ENCODE measurements at places on chromosomes 5 and 9.
A peak's percentile ranks its signal among the peaks of the same experiment; 100 is the strongest.

- DNase-seq, result no peak
Measured at GRCh38 chr5:58925627-58926540, 343.0 kb downstream of the RAB3C start.

- no peak for DNase-seq
Measured at GRCh38 chr9:68648971-68649370, 56.1 kb upstream of the PIP5K1B start.

DNA sequence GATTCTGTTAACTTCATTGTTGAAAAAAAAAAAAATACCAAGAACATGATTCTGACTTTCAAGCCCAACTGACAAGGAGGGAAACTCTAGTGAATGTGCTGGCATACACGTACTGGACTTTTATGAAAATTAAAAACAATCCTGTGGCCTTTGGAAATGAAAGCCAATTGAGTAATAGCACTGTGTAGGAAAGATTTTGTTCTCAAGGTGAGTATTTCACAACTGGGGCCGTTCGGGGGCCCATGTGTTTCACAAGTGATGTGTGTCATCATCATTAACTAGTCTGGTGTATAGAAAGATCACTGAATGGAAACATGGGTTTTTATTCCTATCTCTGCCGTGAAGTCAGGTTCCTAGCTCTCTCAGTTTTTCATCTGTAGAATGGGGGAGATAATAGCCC is 605.0 kb upstream of the CLINT1 start:
- no peak for DNase-seq

- no peak for DNase-seq
Measured at GRCh38 chr5:55364537-55365055, 56.8 kb downstream of the MTREX start.

- DNase-seq, result no peak
Measured at GRCh38 chr5:134917070-134917815, 12.3 kb downstream of the PCBD2 start.

DNA sequence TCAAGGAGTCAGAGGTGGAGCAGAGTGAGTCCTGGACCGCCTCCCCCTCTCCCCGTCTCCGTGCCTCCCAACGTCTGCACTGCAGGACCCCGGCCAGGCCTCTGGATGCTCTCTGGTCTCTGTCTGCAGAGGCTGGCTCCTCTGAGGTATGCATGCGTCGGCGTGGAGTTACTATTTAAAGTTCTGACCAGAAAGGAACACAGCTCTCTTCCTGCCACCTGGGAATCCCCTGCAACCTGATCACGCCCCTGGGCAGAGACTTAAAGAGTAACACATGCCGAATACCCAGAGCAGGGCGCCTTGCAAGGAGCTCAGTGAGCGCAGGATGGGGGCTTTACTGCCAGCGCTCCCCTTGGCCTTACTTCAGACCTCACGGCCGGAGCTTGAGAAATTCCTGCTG is 16.0 kb downstream of the ANXA6 start:
- peak; percentile 49 for DNase-seq

DNA sequence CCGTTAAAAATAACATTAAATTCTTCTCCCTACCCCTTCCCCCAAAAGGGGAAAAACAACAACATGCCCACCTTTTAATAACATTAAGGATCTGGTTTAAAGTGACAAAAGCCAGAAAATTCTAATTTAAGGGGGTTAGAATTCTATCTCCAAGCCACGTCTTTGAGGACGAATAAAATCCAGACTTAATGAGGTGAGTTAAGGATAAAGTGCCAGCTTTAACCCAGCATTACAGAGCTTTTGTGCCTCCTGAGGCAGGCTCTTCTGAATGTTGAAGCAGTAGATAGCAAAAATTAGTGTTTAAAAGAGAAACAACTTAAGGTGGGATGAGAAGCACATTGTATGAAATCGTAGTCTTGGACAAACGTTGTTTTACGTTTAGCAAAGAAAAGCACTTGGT is 329.0 kb upstream of the MPDZ start:
- no peak for DNase-seq

GRCh38 chr5:96110300-96110699 is 148.6 kb upstream of the ELL2 start:
- DNase-seq, result no peak

DNA sequence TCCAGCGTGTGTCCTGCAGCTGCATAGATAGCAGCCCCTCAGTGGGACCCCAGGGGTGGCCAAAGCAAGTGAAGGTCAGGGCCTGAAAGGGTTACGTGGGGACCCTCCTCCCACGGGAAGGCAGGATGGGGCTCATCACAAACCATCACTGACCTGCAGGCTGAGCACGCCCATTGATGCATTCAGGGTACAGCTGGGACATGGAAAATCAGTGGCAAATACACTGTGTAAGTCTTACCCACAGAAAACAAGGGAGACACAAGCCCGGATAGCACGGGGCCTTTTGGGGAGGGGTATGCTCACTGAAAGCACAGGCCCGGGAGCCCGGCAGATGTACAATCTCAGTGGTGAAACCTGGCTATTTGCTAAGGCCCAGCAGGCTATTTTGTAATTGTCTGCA is 49.1 kb downstream of the SEMA4D start:
- DNase-seq, result no peak

GRCh38 chr9:3282365-3282764 is 243.4 kb downstream of the RFX3 start:
- no peak for DNase-seq

- DNase-seq, result no peak
Measured at GRCh38 chr9:32331240-32331639, 53.2 kb upstream of the ACO1 start.

DNA sequence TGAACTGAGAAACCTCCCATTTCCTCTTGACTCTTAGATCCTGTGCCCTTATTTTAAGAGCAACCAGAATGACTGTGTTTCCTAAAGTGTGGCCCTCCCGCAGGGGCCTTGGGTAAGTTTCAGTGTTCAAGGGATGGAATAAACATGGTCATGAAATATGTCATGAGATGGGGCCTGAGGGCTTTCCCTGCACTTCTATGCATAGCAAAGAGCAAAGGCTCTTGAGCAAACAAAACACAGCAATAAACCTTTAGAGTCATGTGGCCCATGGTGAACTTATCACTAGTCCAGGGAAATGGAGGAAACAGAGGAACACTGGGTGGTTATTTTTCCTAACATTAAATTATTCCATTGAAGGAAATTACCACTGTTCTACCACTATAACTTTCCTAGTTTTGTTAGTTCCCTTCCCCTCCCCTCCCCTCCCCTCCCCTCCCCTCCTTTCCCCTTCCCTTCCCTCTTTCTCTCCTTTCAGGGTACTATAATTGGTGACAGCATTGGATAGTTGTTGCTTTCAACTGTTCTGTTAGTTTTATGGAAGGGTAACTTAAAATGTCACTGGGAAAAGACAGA is 72.4 kb downstream of the CTSL start:
- DNase-seq, result no peak

- no peak for DNase-seq
Measured at GRCh38 chr9:101737705-101738565, 512 bp downstream of the GRIN3A start.

GRCh38 chr9:35380619-35381018 is 109.3 kb upstream of the RUSC2 start:
- no peak for DNase-seq

GRCh38 chr5:83472213-83472507 is 616 bp downstream of the VCAN start:
- DNase-seq, result no peak

- no peak for DNase-seq
Measured at GRCh38 chr5:1341863-1342262, 3.0 kb downstream of the CLPTM1L start.

GRCh38 chr9:88786291-88787079 is 204.8 kb upstream of the S1PR3 start:
- no peak for DNase-seq

DNA sequence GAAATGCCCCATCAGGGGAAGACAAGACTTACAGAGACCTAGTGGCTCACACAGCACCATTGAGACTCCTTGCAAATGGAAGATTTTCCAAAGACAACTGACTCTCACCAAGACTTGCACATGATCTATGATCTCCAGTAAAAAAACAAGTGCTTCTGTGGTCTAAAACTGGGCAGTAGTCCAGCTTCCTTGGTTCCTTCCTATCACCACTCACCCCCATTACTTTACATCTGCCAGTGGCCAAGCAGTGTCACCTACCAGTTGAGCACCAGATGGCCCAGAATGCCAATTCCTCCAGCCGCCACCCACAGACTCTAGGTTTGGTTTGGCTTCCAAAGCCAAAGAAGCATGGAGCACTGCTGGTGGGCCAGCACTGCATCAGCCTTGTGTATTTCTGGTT is 47.7 kb downstream of the SH3TC2 start:
- no peak for DNase-seq

DNA sequence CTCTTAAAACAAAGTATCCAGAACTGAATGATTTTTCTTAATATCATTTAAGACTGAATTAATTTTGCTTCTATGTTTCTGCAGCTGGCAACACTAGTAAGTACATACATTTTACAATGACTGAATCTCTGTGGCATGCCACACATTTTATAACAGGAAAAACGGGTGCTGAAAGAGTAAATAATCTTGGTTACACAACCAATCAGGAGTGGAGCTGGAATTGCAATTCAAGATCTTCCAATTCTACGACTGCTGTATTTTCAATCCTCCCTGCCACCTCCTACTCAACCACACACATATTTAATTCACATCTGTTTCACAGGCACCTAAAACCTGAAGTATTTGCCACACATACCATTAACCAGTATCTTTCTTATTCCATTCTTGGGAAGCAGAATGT is 52.7 kb upstream of the NR5A1 start:
- DNase-seq, result no peak

DNA sequence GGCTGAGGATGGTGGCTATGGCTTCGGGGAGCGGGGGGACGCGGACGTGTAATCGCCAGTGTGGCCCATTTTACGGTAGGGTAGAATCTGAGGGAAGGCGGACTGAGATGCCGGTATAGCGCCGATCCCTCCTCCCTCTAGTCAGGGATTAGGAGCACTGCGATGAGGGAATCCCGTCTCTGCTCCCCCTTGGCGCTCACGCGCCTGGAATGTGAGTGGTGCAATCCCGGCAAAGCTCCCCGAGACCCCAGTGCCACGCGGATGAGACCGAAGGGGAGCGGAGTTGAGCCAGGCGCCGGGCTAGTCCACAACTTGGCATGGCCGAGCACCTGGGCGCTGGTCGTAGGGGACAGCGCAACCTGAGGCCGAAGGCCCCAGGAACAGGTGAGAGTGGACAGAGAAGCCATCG is 2.2 kb downstream of the NPR3 start:
- no peak for DNase-seq

GRCh38 chr9:91412941-91413340 is 10.7 kb downstream of the NFIL3 start:
- DNase-seq, result no peak

DNA sequence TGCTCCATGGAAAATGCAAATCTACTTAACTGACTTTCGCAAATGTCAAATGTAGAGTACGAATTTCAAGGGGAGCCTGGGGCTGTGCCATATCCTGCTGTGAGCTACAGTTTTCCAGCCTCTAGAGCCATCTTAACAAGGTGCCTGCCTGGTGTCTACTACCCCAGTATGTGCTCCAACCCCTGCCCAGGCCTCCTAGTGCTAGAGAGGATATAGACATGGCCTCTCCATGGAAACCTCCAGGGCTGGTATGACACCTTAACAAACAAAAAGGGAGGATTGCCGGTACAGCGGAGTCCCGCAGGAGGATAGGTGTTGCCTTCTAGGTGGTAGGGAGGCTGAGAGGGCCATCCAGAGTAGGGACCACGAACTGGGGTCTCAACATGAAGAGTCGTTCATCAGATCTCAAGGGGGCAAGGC is 13.6 kb upstream of the IL3 start:
- DNase-seq, result peak; percentile 8

GRCh38 chr9:132049900-132050299 is 29.8 kb downstream of the MED27 start:
- no peak for DNase-seq

DNA sequence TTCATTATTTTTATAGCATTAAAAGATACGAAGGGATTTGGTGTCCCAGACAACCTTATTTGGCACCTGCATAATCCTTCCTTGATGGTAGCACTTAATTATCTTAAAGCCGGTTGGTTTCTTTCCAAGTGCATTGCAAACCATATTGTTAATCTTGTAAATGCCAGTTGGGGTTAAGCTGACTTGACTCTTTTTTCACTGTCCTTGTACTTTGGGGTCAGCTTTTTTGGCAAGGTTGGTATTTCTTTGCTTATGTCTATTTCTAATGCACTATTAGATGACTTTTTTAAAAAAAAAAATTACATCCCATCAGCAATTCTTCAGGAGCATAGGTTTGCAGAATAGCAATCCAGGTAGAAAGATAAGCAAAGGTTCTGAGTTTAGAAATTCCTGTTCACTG is 466.8 kb upstream of the TLE4 start:
- DNase-seq, result no peak

DNA sequence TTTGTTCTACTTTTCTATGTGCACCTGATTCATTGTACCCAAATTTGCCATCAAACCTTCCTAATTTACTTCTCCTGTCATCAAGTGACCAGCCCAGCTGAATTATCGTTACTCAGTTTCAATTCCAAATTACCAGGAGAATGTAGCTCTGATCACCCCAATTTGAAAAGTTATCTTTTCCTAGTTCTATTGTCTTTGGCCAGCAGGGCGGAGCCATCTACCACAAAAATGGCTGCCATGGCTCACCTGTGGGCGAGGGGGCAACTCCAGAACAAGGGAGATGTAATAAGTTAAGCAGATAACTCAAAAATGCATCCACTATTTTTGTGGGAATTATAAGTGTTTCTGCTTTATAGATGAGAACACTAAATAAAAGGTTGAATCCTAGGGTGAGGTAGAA is 133.8 kb upstream of the MOCS2 start:
- DNase-seq, result no peak

GRCh38 chr5:171309276-171310211 is 496 bp downstream of the TLX3 start:
- no peak for DNase-seq

GRCh38 chr9:121213136-121213806 is 11.6 kb upstream of the RAB14 start:
- DNase-seq, result peak; percentile 63

DNA sequence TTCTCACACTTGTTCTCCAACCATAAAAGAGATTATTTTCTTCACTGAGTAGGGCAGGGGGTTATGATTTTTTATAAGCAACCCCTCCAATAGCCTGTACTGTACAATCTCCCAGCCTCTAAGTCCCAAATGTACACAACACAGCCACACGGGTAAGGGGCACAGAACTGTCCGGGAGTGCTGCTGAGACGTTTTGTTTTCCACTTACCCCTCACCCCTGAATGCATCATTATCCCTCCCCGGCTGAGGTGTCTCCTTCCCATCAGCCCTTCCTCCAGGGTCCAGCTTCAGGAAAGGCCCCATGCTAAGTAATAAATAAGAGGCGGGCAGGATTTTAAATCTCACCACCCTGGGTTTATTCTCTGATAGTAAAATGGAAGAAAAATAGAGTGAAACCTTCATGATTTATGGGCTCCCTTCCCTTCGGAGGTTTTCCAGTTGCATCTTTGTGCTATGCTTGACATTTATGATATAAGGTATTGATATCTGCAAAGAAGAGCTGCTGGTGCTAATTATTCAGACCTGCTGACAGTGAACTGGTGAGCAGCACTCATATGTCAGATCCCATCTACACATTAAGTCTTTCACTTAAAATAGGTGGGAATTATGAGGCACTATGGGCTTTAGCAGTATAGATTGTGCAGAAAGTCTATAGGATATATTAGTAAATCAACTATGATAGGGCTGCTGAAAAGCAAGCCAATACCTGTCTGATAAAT is 67.2 kb upstream of the MEGF10 start:
- no peak for DNase-seq

- no peak for DNase-seq
Measured at GRCh38 chr5:117302949-117303348, 728.3 kb upstream of the SEMA6A start.
